Heart left ventricle (tissue), 16 donors: ENCODE measurements at places on chromosomes 16 and 17. TPM values are rescaled to one million over a fixed set of nuclear protein-coding genes. Genes with fewer than 3 reads are reported as not detected.

The HP gene
- 4.3 TPM for polyA plus RNA-seq

DNA sequence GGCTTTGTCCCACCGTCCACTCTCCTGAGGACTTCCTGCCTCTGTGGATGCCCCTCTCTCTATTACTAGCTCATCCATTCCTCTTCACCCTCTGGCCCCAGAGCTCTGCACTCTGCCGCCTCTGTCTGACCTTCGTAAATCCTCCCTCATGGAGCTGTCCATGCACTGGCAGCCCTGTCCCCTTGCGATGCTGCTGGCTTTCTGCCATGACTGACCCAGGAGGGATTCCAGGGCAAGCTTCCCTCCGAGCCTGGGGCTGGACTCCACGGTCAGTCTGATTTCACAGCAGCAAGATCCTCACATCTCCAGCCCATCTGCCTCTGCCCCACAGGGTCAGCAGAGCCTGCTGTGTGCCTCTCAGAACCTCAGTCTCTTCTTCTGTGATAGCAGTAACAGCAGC, 4.7 kb downstream of the CBFA2T3 start:
- DNase-seq, result no peak

The DNAI2 gene
- polyA plus RNA-seq, result not detected

DNA sequence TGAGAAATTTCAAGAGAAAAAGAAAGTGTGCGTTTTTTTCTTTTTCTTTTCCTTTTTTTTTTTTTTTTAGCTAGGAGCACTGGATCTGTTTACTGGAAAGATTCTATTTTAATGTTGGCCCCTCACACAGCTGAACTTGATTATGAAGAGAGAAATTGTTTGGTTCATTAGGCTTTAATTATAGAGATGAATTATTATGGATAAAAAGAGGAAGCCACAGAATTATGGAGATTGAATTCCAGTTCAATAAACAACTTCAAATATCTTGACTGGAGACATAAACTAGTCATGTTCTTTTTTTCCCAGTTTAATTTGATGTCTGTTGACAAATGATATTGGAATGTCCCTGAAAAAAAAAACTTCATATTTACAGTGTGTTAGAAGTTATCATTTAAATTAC, 152.0 kb upstream of the HS3ST3A1 start:
- no peak for DNase-seq

DNA sequence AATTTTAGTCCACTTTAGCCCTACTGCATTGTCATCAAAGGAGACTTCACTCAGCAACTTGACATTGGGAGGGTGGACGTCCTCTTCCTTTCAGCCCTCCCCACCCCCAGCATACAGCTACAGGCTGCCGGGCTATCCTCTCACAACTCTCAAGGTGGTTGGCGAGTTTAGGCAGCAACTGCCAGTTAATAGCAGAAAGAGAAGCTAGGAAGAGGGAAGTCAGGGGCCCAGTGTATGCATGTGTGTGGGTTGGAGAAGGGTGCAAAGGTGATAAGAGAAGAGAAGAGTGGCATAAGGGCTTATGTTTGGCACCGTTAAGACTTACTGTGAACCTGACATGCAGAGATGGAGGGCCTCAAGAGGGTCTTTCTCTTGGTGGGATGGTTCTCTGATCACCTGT, 31.8 kb downstream of the CCL4 start:
- no peak for DNase-seq

GRCh38 chr17:66459811-66460270, 157.4 kb downstream of the PRKCA start:
- DNase-seq, result peak; percentile 63

GRCh38 chr17:42101513-42102292, 3.4 kb upstream of the ZNF385C start:
- peak; percentile 80 for DNase-seq

GRCh38 chr16:72875291-72876031, 172.5 kb downstream of the ZFHX3 start:
- no peak for DNase-seq

- DNase-seq, result no peak
Observed at GRCh38 chr17:80970762-80971703, 20.6 kb upstream of the CHMP6 start.

The KRT23 gene
- polyA plus RNA-seq, result not detected

DNA sequence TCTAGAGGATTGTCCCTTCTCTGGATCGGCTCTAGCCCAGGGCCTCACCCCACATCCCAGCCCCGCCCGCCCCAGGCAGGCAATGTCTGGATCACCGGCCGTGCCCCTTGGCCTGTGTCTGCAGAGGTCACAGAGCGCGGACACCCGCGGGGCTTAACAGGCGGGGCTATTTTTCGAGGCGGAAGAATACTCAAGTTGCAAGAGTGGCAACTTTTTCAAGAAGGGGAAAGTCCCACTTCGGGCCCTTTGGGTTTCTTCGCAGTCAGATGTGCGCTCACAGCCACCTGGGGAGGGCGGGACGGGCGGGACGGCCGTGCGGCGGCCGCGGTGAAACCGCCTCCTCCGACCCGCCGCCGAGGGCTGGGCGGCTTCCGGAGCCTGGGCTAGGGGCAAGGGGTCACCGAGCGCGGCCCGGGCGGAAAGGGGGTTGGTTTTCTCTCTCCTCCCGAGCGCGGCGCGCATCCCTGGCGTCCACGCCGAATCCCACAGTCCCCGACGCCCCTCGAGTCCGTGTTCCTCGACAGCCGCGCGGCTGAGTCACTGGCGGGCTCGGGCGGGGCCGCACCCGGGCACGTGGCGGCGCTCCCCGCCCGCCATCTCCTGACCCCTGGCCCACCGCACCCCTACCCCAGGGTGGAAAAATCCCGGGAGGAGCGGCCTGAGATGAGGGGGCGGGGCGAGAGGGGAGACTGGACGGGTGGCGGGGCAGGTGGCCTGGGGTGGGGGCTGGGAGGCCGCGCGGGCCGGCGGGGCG, 1.2 kb upstream of the PFN1 start:
- peak; percentile 82 for DNase-seq

The IGF2BP1 gene
- 0.01 TPM for polyA plus RNA-seq

The CKLF gene
- polyA plus RNA-seq, result 4.9 TPM

The SMPD3 gene
- polyA plus RNA-seq, result 0.07 TPM

The NXPH3 gene
- polyA plus RNA-seq, result 7.9 TPM

The ASPA gene
- polyA plus RNA-seq, result 0.26 TPM
